Amygdala (tissue), 56 donors: ENCODE measurements at places on chromosomes 13 and 19.

DNA sequence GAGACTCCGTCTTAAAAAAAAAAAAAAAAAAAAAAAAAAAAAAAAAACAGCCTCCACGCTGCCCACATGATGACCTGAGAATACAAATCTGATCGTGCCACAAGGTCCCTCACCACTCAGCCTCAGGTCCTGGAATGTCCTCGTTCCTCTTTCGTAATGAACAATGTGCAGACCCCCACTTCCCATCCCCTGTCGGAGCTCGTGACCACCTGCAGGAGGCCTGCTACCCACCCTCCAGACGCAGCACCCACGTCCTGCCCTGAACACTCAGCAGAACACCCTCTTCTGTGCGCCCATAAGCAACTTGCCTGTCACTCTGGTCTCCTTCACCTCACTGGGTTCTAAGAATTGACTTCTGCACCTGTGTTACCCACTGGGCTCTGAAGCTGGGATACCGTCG lies 166.4 kb downstream of the KATNAL1 start:
- DNase-seq: no peak

DNA sequence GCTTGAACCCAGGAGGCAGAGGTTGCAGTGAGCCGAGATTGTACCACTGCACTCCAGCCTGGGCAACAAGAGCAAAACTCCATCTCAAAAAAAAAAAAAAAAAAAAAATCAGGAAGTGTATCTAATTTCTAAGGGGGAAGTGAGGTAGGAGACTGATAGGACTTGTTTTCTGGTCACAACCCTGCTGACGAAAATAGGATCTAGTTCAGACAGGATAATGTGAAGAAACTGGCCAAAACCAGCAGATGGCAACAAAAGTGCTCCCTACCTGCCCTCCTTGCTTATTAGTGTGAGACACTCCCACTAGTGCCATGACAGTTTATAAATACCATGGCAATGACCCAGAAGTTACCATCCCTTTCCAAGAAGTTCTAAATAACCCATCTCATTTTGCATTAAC lies 36.0 kb upstream of the KPNA3 start:
- DNase-seq: no peak

- no peak for DNase-seq
Observed at GRCh38 chr19:16516923-16517610, 20.9 kb downstream of the C19orf44 start.

DNA sequence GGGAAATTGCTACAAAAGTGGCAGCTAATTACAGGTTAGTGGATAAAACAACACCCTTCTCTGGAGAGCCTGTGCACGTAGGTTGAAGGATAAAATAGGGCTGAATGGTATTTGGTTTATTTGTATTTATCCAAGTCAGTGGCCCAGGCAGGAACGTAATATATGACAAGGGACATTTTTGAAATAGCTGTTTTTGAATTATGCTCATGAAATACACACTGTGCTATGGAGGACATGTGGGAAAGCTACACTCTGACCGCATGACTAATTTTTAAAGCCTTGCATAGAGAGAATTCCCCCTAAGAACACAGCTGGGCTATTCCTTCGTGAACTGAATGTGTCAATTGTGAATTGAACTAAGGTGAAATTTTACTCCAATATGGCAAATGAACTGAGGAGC lies 292.1 kb upstream of the MAB21L1 start:
- no peak for DNase-seq

- DNase-seq: peak; percentile 59
Observed at GRCh38 chr13:76885203-76886004, 801 bp downstream of the KCTD12 start.

GRCh38 chr19:5352229-5352763 lies 11.7 kb upstream of the PTPRS start:
- DNase-seq: no peak

DNA sequence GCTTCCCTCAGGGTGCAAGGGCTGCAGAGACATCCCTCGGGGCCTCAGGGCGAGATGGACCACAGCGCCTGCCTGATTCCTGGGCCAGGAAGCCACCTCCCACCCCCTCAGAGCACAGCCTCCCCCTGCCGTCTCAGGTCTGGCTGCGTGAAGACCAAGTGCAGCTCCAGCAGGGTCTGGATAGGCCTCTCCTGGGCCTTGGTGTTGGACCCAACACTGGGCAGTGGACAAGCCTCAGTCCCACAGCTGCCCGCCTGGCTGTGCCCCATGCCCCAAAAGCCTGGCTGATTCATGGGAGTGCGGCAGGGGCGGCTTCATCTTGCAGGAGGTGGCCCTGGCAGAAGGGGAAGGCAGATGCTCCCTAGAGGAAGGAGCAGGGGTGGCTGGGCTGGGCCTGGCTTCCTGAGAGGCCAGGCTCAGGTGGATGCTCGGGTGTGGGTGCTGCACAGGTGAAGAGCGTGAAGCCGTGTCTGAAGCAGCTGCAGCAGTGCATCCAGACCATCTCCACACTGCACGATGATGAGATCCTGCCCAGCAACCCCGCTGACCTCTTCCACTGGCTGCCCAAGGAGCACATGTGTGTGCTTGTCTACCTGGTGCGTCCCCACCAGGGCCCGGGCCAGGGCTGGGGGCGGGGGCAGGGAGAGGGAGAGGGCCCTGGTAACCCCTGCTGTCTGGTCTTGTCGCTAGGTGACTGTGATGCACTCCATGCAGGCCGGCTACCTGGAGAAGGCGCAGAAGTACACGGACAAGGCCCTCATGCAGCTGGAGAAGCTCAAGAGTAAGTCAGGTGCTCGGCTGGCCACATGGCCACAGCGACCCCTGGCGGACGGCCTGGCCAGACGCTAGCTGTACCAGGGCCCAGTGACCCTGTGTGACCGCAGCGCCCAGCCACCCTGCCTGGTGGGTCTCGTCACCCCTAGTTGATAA lies 21.7 kb downstream of the MAU2 start:
- peak; percentile 22 for DNase-seq

DNA sequence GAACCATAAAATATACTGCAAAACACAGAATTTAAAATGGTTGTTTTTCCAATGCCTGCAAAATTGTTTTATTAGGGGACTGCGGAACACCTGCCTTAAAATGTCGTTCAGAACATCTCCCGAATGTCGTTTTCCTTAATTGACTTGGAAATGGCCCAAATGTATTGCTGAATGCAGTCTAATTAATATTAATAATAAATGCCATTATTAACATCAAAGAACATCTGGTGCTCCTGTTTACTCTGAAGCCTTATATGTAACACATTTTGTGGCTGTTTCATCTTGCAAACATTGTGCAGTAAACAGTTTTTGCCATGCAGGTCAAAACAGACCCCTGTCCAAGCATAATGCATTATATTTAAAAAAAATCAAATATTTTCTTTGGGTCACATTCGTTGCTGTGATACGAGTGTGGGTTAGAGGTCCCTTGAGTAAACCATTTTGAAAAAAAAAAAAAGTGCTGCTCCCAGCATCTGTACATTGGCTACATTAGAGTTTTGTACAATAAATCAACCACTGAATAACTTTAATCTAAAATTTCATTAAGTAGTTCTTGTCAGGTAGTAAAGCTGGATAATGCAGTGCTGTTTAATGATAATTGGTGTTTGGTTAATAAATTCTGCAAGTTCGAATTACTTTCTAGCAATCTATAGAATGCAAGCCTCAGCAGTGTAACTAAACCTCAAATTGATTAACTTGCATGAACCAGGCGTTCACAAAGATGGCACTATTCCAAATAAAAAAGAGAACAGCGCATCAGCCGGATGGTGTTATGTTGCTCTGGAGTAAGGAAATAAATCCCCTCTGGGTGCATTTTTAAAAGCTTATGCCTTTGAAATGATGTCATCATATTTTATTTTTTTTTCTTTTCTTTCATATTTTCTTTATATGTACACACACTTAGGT lies 140.2 kb downstream of the ZNF536 start:
- no peak for DNase-seq

DNA sequence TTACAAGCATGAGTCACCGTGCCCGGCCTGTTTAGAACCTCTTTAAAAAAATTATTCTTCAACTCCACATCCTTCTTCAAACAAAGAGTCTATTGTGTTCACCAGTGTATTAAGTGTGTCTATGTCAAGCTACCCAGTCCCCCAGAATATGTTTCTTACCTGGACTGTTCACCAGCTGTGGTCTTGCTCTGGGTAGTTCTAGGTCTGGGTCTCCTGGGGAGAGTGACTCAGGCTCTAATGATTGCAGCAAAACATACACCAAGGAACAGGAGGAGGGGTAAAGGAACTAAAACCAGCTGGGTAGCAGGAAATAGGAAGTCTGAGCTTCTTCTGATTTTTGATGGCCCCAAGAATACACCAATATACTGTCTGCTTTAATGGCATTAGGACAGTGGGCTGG lies at the start of gene FPR1:
FPR1 (minus strand) TSS at position 224 of the 400 bp plus-strand sequence. CDS start 4,884 bp downstream, outside the sequence.
- DNase-seq: no peak

GRCh38 chr19:52343548-52343947 lies 7.5 kb downstream of the ZNF610 start:
- DNase-seq: no peak

DNA sequence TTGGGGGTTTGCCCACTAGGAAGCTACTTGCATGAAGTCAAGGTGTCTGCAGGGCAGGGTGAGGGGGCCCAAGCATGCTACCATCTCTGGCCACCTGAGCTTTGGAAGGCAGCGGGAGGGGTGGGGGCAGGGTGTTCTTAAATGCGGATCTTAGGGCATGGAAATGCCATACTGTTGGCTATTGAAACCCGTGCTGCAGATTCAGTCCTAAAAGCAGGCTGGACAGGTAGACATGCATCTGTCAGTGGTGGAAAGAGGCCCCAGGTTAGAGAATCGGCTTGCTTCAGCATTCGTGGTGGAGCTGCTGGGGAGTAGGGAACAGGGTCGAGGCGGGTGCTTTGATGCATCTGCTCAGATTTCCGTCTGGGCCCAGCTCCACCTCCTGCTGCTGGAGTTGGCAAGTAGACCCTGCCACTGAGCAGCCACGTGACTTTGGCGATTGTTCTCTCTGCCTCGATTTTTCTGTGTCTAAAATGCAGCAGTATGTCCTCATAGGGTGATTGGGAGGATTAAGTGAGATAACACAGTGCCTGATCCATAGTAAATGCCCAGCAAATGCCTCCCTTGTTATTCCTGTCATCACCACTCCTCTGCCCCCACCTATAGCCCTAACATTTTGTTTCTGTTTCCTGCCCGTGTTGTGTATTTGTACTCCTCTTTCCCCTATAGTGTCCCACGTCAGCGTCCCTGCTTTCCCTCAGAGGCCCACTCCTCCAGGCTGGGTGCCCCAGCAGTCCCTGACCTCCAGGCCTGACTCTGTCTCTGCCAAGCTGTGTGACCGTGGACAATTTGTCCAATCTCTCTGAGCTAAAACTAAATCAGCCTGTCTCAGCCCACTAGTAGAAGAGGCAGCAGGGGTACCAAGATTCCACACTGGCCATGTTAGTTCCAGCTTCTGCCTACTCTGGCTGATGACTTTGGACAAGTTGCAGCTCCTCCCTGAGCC lies 5.8 kb downstream of the PPP1R37 start:
- no peak for DNase-seq

DNA sequence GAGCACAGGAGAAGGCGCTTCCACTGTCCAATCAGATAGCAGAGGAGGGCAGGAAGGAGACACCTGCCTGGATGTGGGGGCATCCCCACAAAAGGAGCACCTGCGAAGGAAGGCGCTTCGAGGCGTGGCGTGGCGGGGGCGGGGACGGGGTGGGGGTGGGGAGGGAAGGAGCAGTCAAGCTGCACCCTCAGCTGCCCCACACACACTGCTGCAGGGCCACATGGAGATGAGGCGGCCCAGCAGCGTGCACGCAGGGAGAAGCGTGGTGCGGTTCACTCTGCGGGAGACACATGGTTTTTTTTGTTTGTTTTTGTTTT lies 21.4 kb downstream of the ANKRD27 start:
- no peak for DNase-seq

DNA sequence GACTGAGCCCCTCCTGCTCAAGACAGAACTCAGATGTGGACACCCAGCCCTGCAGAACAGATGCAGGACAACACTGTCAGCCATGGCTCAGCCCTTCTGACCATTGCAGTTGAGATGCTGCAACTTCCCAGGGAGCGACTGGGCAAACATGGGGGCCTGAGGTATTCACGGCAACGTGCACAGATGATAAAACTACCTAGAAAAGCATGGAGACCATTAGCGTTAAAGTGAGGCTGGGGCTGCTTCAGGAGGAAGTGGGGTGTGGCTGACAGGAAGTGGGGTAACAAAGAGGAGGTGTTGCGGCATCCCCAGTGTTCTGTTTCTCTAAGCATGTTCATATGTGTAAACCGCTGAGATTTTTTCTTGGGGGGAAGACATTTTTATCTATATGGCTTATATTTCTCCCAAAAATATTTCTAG lies 1.3 kb upstream of the SIGLEC9 start:
- DNase-seq: no peak

- DNase-seq: no peak
Observed at GRCh38 chr19:17469092-17469480, 1.2 kb upstream of the SLC27A1 start.

DNA sequence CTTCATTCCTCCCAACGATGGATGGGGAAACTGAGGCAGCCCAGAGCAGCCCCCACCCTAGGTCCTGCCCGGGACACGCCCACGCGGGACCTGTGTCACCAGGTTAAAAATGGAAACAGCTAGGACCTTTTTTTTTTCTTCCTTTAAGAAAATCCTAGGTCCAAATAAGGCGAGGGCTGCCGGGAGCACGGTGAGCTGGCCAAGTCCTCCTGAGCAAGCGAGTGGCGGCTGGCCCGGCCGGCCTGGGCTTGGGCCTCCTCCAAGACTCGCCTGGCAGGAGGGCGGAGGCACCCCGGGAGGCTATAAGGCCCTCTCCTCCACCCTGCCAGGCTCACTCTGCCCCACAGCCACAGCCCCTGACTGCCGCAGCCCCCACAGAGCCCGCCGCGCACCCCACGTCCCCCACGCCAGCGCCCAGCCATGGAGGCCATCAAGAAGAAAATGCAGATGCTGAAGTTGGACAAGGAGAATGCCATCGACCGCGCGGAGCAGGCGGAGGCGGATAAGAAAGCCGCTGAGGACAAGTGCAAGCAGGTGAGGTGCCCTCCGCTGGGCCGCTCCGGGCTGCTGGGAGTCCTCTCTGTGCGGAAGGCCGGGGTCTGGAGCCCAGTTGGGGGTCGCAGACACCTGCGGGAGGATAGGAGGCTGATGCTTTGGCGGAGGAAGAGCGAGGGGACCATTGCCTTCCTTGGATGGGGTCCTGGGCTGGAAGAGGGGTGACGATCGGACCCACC lies 8.9 kb upstream of the TPM4 start:
- DNase-seq: no peak
